ENCODE measurements at places on chromosomes 4 and X. TPM values are rescaled to one million over a fixed set of nuclear protein-coding genes. Genes with fewer than 3 reads are reported as not detected.

The ODAM gene
- polyA plus RNA-seq = 1.9 TPM

The FAM47E gene
- 7.3 TPM for polyA plus RNA-seq

DNA sequence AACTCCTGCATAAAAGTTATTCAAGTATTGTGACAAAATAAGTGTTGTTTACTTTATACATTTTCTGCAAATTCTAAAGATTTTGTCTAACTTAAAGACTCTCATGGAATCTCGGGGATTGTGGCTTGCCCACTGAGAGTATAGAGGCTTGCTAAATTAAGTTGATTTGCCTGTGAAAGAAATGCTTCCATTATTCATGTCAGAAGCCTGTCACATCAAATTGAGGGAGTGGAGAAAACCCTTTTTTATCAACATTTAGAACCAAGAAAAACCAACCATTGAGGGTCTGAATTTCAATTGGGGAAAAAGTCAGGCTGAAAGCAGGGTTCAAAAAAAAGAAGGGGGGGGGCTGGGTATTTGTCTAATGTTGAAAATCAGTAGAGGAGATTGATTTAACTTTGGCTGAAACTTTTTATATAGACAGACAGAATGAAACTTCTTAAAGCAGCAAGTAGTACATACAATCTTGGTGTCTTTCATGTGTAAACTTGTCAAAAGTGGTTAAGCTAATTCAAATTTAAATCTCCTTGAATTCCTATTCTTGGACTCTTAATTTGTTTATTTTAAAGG is 144.8 kb upstream of the CXorf66 start:
- no peak for DNase-seq

The IL3RA gene
- polyA plus RNA-seq = 11.5 TPM

DNA sequence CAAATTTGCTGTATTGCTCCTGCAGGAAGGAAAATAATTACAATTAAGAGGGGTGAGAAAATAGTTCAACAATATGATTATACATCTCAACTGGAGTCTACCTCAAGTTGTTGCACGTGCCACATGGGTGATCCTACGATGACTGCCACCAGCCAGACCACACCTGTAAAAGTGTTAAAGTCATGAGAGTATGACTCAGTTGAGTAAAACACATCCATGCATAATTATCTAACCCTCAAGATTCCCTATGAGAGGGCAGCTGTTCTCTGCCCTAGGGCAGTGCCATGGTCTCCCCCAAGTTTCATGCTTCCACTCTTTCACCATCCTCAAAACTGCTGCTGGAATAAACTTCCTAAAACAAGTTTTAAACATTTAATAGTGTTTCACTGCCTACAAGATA is 44.1 kb downstream of the QRFPR start:
- no peak for DNase-seq

DNA sequence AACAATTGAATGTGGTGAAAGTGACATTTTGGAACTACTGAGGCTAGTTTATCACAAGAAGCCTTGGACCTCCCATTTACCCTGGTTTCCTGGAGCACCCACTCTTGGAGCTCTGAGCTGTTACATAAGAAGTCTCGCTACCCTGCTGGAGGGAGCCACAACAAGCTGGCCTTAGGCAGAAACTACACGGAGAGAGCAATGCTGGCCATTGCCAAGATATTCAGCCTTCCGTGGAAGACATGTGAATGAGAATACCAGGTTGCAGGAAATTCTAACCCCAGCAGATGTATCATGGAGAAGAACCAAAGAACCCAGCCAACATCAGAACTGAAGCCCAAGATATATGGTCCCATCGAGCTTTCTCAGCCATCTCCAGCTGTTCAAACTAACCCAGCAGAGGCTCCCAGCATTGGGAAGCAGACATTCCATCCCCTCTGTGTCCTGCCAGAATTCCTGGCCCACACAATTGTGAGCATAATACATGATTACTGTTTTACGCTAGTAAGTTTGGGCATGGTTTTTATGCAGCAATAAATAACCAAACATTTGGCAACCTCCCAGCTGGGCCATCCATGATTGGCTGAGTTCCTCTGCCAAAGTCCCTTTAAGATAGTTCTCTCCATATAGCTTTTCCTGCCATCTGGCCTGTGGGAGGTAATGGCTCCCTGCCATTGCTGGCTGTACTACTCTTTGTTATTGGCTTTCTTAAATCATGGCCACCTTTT is 17.9 kb upstream of the PDE5A start:
- no peak for DNase-seq

The BST1 gene
- polyA plus RNA-seq = 12.3 TPM

- no peak for DNase-seq
Measured at GRCh38 chr4:124055896-124056295, 656.6 kb downstream of the ANKRD50 start.

- no peak for DNase-seq
Measured at GRCh38 chr4:1075809-1076699, 37.3 kb downstream of the RNF212 start.

- no peak for DNase-seq
Measured at GRCh38 chrX:3728454-3728853, 15.0 kb upstream of the PRKX start.

The SGMS2 gene
- polyA plus RNA-seq = 17.1 TPM

- DNase-seq = no peak
Measured at GRCh38 chr4:28787947-28788346, 1927.3 kb downstream of the STIM2 start.

DNA sequence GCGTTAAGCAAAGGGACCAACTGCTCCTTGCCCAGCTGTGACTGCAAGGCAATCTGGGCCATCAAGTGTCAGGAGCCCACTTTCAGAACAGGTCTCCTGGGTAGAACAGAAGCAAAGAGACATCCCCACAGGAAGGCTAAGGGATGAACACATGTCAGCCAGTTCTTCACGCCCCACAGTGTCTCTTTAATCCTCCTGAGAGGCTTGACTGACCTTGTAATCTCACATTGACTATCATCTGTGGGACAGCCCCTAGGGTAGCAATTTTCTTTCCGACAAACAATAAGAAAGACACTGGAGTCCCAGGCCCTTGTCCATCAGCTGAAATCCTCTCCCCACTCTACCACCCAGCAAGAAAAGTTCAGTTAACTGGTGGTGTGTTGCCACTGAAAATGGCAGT is 1.0 kb downstream of the CHRDL1 start:
- no peak for DNase-seq

DNA sequence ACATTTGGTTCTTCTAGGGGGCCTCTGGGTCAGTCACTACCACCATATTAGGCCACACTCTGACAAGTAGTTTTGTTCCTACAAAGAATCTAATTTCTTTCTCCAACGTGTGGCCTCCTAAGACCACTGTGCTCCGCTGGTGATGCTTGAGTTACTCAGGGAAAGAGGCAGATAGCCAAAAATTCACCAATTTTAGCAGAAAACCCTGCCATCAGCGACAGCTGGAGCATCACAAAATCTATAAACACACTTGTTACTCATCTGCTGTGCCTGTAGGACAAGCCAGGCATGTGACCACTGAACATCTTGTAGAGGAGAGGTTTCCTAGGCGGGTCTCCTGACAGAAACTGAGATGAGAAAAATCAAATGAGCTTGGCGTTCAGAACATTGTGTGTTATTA is 105.4 kb downstream of the SYNPO2 start:
- DNase-seq = no peak

- DNase-seq = no peak
Measured at GRCh38 chr4:103842637-103843239, 123.0 kb upstream of the TACR3 start.

DNA sequence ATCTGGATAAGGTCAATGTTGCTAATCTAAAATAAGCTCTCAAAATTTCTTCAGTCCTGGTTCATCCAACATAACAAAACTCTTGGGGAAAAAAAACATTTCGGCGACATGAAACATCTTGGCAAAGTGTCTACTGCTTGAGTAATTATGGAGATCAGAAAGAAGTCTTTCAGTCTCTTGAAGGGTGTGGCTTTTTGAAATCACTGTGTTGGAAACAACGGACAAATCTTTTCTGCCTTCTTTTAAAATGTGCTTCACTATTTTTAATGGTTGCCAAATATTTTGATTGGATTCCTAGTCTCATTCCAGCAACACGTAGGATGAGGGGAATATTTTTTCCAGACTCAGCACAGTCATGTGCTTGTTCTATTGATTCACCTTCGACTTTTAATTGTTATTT is 138.6 kb downstream of the KLHL8 start:
- DNase-seq = no peak

DNA sequence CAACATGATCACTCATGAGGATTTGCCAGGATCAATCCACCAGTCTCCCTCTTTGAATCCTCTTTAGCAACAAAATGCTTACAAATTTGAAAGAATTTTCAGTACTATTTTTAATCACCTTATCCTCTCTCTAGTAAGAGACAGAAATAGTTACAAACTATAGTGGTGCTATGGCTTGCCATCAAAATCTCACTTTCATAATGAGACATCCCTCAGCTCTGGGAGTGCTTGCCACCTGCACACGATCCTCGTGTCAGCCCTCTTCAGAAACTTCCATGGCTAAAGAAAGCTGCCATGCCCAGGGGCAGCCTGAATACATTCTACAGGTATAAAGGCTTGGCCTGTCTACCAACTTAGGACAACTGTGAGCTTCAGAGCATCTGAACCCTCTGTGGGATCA is 5.1 kb upstream of the DHX15 start:
- DNase-seq = no peak

DNA sequence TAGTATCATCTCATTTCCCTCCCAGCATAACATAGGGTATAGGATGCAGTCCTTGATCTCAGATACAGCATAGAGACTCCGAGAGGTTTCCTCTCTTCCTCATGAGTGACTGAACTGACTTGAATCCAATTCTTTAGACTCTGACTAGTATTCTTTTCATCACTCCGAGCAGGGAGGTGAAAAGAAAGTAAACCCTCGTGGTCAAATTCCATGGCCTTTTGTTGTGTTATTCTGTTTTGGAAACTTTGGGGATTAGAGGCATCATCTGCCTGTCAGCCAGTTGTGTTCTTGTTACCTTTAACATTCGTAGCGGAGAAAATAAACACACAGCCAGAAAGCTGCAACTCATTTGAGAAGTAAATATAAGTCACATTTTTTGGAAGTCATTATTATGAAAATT is 206.6 kb downstream of the ARHGAP10 start:
- no peak for DNase-seq

The GPRIN3 gene
- 8.9 TPM for polyA plus RNA-seq

DNA sequence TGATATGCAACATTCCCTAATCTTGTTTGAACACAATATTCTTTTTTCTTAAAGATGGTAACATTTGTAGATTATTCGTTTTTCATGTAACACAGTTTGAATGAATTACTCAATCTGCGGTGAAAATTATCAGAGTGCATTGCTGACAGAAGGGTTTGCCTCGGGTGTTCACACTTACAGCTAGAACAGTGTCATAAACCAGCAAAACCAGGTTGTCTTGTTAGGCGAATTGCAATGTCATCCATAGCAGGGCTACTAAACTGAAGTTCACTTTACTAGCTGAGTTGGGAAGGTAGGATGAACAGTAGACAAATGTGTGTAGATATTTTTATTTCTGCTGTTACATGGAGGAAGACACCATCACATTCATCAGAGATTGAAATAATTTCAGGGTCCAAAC is 98.9 kb downstream of the SLC39A8 start:
- no peak for DNase-seq

The CLGN gene
- polyA plus RNA-seq = 4.2 TPM

DNA sequence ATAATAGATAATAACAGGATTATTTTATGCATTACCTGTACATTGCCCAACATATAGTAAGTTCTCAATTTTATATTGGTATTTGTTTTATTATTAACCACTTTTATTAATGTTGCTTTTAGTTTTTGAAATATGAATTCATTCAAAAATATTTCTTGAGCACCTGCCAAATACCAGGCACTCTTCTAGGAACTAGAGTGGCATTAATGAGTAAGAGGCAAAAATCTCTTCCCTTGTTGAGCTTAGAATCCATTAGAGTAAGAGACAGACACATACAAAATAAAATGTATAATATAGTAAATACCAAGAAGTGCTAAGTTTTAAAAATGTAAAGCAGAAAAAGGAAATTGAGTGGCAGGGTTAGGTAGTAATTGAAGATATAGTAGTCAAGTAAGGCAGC is 45.8 kb downstream of the TET2 start:
- no peak for DNase-seq

DNA sequence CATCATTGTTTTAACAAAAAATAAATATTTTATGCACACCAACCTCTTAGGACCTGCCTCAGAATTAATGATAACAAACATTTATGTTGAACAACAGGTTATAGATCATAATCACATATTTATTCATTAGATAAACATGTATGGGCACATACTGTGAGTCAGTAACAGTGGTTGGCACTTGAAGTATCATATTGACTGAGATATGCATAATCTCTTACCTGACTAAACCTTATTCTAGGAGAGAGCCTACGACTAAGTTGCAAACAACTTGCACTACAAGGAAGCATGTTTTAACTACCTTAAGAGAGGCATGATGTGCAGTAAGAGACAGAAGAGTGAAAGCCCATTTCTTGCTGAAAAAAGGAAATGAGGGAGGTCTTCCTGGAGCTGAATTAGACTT is 6.5 kb upstream of the DACH2 start:
- DNase-seq = no peak

- DNase-seq = no peak
Measured at GRCh38 chrX:20517565-20517964, 250.9 kb upstream of the RPS6KA3 start.

DNA sequence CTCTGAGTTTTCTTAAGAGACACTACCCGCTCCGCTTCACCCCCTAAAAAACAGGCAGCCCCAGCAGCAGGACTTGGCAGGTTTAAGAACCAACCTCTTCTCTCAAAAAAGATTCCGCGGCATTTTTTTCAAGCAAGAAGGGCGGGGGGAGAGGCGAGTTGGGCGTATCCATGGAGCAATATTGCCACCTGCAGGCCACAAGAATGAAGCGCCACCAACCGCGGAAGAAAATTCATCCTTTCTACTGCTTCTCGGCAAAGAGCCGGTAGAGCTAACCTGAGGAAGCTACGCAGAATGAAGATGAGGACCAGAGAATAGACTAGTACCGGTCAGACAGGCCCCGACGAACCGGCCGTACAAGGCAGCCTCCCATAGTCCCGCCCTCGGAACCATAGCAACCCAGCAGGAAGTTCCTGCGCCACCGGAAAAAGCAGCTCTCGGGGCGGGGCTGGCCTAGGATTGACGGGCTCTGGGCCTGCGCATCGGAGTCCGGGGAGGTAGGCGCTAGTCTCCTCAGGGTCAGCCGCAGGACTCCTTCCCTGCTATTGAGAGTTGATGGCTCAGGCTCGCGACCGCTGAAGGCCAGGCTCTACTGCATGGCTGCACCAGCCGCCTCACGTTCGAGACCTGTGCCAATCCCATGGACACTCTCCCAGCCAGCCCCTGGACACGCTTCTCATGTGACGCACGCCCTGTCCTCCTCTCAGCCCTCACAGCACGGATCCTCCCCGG is 76.9 kb downstream of the MAGED4 start:
- peak; percentile 73 for DNase-seq

The HSD17B13 gene
- polyA plus RNA-seq = 0.30 TPM

The RS1 gene
- 0.15 TPM for polyA plus RNA-seq

- no peak for DNase-seq
Measured at GRCh38 chr4:14640476-14640875, 361.8 kb upstream of the CPEB2 start.

The SPON2 gene
- 9.9 TPM for polyA plus RNA-seq

The HMX1 gene
- polyA plus RNA-seq = not detected

The HSFX4 gene
- polyA plus RNA-seq = not detected

GRCh38 chr4:1171311-1172227 is 814 bp downstream of the SPON2 start:
- no peak for DNase-seq

Data from left renal pelvis (tissue), 4 donors.